Activated naive CD4-positive, alpha-beta T cell treated with anti-CD3 and anti-CD28 coated beads for 36 hours (primary cell): ENCODE measurements at places on chromosomes 5 and 9.

- DNase-seq: no peak
Measured at GRCh38 chr5:93511445-93511844, 69.6 kb downstream of the NR2F1-AS1 start.

DNA sequence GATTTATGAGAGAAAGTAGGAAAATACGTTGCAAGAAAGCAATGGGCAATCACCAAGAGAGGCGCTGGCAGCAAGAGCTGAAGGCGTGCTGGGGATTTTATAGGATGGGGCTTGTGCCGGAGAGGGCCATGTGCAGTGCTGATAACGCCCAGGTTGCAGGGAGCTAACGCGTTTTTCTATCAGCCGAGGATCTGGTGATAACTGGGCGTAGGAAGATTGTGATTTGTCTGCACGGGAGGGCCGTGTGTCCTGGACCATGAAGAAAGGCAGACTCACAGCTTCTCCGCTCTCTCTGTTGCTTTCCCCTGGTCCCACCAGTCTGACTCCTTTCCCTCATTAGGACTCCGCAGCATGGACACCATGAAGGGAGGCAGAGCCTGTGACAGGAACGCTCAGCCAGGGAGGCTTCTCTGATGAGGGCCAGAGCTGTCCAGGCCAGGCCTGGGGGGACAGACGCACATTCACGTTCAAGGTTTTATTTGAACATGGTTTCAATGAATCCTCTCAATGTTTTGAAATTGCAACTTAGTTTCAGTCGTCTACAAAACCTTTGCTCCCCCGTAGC lies 11.9 kb upstream of the CACNA1B start:
- DNase-seq: no peak

DNA sequence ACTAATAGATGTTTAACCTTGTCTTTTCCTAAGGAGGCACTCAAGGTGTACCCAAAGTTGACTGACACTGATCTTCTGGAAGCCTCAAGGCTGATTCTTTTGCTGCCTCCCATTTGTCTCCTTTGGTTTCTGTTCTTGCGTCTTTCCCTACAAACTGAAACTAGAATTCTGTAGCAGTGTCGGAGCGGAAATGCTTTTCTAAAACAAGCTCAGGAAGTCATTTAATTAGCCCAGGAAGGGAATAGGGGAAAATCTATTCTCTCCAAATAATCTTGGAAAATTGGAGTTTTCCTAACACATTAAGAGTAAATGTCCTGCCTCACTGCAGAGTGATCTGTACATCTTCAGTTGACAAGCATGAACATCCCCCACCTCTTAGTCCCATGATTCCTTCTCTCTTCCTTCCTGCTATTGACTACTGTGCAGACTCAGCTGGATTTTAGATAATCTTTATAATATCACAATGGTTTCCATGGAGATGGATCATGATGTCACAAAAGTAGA lies 182.7 kb downstream of the NR3C1 start:
- no peak for DNase-seq

DNA sequence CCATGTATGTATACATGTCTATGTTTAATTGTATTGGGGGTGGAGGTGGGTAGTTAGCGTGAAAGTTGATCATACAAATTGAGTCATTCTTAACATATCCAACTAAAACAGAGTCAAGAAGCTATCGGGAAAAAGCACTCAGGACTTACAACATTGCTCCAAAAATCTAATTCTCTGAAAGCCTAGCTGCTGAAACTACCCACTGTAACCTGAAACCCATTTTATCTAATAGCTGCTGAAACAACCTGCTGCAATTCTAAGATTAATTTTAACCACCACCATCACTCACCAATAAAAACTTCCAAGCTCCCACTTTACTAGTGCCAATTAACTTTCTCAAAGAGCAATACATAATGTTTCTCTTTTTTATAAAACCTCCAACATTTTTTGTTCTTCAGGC lies 32.2 kb downstream of the KCNV2 start:
- DNase-seq: no peak

DNA sequence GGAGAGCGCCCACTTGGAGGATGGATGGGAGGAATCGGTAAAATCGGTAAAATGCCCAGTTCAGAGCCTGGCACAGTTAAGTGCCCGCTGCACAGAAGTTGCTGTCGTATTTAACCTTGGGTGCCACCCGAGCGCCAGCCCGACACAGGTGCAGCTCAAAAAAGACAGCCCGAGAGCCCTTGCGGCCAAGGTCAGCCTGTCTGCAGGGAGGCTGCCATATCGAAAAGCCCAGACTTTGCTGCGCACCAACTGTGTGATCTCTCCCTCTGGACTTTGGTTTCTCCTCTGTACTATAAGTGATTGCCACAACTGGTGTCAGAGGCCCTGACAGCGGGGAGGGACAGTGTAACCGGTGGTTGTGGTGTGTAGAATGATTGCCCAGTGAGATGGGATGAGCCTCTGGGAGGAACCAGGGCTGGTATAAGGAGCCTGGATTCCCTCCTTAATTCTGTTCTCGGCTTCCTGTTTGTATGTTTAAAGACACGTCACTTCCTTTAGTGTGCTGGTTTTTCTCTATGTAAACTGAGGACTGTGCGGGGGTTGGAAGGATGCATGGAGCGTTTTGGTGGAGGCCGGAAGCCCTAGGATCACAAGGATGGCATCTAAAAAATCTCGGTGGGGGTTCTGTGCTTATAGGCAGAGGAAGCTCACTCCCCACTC lies 792 bp downstream of the NTMT1 start:
- DNase-seq: peak; percentile 48

- no peak for DNase-seq
Measured at GRCh38 chr5:142981475-142981874, 211.3 kb downstream of the ARHGAP26 start.

DNA sequence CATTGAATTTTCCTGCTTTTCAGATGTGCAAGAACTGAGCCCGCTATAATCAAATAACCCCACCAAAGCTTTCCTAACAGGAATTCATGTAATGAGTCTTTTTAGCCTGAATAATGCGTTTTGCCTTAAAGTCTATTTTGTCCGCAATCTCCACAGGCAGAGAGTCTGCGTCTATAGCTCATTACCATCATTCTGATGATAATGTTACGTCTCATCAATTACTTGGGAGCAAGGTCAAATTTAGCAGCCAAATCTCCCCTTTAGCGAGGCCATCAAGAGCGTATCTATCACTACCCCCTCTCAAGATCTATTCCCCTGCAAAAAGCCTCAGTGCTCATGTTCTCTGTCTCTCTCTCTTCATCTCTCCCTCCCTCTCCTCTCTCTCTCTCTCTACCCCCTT lies 416.1 kb downstream of the ZSWIM6 start:
- no peak for DNase-seq

DNA sequence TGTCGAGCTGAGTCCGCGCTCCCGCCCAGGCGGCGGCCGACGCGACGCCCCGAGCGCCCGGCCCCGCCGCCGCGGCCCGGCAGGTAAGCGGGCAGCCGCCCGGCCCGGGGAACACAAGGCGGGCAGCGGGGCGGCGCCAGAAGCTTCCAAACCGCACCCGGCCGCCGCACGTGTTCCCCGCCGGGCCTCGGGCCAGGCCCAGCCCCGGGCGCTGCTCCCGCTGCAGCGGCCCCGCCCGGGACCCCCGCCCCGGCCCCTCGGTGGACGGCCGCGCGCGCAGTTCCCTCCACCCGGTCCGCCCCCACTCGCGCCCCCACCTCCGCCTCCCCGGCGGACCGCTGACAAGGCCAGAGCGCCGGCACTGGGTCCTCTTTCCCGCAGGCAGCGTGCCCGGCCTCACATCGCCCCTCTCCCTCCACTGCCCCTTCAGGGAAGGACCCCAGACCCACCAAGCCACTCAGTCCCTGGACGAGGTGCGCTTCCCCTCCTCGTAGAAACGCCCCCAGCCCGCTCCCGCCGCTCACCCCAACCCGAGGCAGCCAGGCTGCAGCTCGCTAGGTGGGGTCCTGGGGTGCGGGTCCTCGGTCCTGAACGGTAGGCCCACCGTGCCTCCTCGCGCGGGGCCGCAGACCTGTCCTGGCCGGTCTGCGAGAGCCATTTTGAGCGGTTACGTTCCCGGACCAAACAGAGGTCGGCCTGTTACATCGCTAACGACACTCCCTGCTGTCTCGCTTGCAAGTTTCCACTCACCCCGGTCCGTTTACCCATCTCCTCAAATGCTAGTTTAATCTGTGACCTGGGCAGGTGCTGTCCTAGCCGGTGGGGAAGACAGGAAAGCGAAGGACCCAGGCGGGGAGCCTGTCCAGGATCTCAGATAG lies 475 bp downstream of the WDR5 start:
- DNase-seq: peak; percentile 26

DNA sequence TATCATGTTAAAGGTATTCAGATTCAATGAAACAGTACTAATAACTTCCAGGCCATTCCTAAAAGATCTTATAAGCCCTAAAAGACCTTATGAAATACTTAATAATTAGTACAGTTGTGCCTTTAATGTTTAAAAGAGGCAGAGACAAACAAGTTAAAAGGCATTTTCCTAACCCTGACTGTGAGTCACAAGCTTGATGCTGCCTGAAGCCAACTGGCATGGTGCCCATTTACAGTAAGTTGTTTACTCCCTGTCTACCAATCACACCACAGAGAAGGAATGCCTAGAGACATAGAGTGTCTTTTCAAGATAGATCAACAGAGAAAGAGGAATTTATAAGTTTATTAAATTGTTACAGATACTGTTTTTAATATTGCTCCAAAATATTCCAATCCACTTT lies 47.8 kb downstream of the NR3C1 start:
- peak; percentile 60 for DNase-seq

DNA sequence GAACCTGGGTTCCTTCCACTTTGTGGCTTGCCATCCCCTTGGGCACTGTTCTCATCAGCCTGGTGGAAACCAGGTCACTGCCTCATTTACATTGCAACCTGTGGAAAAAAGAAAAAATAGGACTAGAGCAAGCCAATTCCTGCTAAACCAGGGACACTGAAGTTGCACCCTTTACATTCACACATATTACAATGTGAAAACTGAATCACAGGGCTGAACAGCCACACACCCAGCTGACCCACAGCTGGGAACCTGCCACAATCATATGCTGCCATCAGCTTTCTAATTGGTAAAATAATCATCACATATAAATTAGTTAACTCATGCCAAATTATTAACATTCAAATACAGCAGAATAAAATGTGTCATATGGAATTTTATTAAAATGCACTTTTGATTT lies 94.5 kb downstream of the CDH6 start:
- no peak for DNase-seq

DNA sequence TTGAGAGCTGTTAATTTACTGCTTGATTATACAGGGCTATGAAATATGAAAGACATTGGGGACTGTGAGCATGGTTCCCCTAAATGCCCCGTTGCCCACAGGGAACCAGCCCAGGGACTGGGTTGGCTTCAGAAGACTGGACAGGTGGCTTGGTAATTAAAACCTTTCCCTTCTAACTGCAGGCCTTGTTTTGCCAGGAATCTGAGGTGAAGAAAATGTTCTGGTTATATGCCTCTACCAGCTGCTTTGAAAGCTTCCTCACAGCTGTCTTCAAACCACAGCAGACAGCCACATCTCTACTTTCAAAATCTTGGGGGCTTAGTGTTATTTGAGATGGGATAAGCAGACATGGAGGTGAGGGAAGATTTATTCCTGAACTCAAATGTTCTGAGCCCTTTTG lies 153.3 kb upstream of the SPRY4 start:
- DNase-seq: no peak

GRCh38 chr9:4098031-4098430 lies 201.8 kb downstream of the GLIS3 start:
- DNase-seq: no peak

- DNase-seq: no peak
Measured at GRCh38 chr5:72692231-72692637, 124.2 kb upstream of the TNPO1 start.

DNA sequence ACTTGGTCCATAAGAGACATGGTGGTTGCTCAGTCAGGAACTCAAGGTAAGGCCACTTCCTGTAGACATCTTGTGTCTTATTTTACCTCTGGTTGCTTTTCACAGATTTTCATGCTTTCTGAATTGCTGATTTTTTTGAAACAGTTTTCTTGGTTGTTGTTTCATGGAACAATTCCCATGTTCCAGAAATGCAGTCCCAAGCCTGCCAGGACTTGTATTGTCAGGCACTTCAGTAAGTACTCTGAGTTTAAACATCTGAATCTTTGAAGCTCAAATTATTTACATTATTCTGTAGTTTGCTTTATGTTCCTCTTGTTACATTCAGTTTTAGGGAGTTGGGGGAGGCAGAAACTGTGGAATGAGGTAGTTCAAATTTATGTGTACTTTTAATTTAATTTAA lies 290.2 kb downstream of the DMRT2 start:
- DNase-seq: no peak

GRCh38 chr9:134391319-134392231 lies 65.3 kb downstream of the RXRA start:
- peak; percentile 87 for DNase-seq

GRCh38 chr9:36872641-36873040 lies 161.4 kb downstream of the PAX5 start:
- no peak for DNase-seq

DNA sequence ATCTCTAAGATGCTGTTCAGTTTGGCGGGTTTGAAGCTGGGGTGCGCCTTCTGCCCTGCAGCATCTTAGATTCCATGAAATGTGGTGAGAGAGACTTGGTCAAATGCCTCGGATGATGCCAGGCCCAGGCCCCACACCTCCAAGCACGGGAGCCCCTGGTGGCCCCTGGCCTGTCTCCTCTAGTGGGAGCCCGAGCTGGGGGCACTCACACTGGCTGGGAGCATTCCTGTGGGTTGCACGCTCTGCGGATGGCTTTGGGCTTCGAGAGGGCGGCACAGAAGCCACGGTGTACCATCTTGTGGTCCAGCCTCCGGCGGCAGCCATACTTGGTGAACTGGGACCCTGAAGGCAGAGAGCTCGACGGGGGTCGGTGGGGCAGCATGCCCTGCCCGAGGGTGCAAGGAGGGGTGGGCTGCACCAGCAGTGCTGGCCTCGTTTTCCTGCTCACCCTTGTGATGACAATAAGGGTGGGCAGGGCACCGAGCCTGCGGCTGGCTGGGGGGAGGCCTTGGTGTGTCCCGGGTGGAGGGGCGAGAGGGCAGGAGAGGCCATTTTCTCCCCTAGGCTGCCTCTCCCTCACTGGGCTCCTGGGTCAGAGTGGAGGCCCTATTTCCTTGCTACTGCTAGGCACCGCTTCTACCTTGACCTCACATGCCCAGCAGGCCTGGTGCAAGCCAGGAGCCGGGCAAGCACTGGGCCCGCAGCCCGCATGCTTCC lies 65.8 kb downstream of the ZNF354C start:
- DNase-seq: no peak

DNA sequence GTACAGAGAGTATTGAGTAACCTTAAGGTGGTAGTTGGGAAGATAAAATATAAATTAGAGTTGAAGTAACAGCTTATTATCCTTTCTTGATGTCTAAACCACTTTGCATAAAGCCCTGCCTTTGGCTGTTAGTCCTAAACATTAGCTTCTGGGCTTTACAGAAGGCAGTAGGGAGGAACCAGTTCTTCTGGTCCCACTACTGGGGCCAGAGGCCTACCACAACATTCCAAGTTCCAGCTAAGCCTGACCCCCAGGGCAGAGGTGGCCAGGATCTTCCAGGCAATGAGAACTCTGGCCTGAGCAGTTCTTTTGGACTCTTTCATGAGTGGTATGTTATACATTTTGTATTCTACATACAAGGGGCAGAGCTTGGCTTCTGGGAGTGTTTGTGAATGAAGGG lies 26.1 kb downstream of the DNAI1 start:
- DNase-seq: no peak
